Glutamatergic neuron (in vitro differentiated cells): ENCODE measurements at places on chromosomes 1 and 21.

GRCh38 chr1:6594977-6595740 lies 7.5 kb downstream of the KLHL21 start:
- H3K36me3 ChIP-seq: no peaks in the 10 kb centered on the region
- no peak for DNase-seq
- no peak overlapping the region for H3K27ac ChIP-seq
- no peak overlapping the region for H3K4me3 ChIP-seq

- H3K27ac ChIP-seq: no peak overlapping the region
- H3K36me3 ChIP-seq: no peaks in the 10 kb centered on the region
- no peak overlapping the region for H3K4me3 ChIP-seq
- H3K4me1 ChIP-seq: peaks cover 11% of the 10 kb centered on the region
These were observed 24.6 kb downstream of the GALNT2 start for GRCh38 chr1:230091473-230092231.

- H3K4me1 ChIP-seq: no peaks in the 10 kb centered on the region
- H3K36me3 ChIP-seq: no peaks in the 10 kb centered on the region
- no peaks in the 10 kb centered on the region for H3K27me3 ChIP-seq
- no peak overlapping the region for H3K27ac ChIP-seq
These were observed 155.9 kb upstream of the L1TD1 start for GRCh38 chr1:62038594-62039284.

GRCh38 chr1:24321126-24321525 lies 2.0 kb downstream of the GRHL3 start:
- peaks cover 4% of the 10 kb centered on the region for H3K27me3 ChIP-seq
- H3K36me3 ChIP-seq: no peaks in the 10 kb centered on the region
- H3K4me3 ChIP-seq: no peak overlapping the region

- DNase-seq: no peak
- peaks cover 13% of the 10 kb centered on the region for H3K4me1 ChIP-seq
- H3K27me3 ChIP-seq: peaks cover 1% of the 10 kb centered on the region
- peaks cover 6% of the 10 kb centered on the region for H3K36me3 ChIP-seq
These were observed 119.8 kb downstream of the GALNT2 start for GRCh38 chr1:230186874-230187273.

DNA sequence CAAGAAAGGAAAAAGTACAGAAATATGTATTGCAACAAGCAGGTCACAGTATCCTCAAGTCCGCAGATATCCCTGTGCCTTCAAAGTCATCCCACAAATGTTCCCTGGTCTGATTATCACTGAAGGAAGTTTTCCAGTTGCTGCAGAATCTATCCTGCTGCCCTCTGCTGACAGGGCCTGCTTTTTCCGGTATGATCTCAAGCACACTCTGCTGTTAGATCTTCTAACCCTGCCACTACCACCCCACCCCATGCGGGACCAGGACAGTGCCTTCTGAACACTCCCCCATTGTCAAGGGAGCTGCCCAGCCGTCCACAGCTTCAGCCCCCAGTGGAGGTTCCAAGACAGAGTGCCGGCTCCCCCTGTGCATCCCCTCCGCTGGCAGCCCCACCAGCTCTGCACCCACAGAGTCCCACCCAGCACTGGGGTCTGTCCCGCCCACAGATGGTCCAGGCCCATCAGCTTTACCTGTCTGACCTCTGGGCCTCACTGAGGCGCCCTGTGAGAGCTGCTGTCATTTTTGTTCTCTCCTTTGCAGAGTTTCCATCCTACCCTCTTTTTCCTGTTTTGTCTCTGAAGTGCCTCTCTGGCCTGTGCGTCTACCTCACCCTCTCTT lies 27.9 kb downstream of the FAM163A start:
- H3K4me3 ChIP-seq: no peak overlapping the region
- no peak for DNase-seq
- peaks cover 14% of the 10 kb centered on the region for H3K4me1 ChIP-seq
- peaks cover 7% of the 10 kb centered on the region for H3K27me3 ChIP-seq
- H3K36me3 ChIP-seq: peaks cover 5% of the 10 kb centered on the region

- no peaks in the 10 kb centered on the region for H3K27me3 ChIP-seq
- H3K27ac ChIP-seq: no peak overlapping the region
- no peaks in the 10 kb centered on the region for H3K4me1 ChIP-seq
- H3K36me3 ChIP-seq: no peaks in the 10 kb centered on the region
- no peak overlapping the region for H3K4me3 ChIP-seq
These were observed 130.4 kb downstream of the HS2ST1 start for GRCh38 chr1:87044840-87045239.

GRCh38 chr1:228936881-228937280 lies 201.6 kb downstream of the RHOU start:
- H3K27me3 ChIP-seq: peaks cover 2% of the 10 kb centered on the region
- H3K4me3 ChIP-seq: no peak overlapping the region
- no peak overlapping the region for H3K27ac ChIP-seq
- H3K36me3 ChIP-seq: no peaks in the 10 kb centered on the region

GRCh38 chr1:85677656-85678055 lies 30.6 kb downstream of the ZNHIT6 start:
- H3K36me3 ChIP-seq: no peaks in the 10 kb centered on the region
- no peak for DNase-seq
- no peaks in the 10 kb centered on the region for H3K27me3 ChIP-seq
- no peak overlapping the region for H3K27ac ChIP-seq
- no peak overlapping the region for H3K4me3 ChIP-seq
- no peaks in the 10 kb centered on the region for H3K4me1 ChIP-seq

DNA sequence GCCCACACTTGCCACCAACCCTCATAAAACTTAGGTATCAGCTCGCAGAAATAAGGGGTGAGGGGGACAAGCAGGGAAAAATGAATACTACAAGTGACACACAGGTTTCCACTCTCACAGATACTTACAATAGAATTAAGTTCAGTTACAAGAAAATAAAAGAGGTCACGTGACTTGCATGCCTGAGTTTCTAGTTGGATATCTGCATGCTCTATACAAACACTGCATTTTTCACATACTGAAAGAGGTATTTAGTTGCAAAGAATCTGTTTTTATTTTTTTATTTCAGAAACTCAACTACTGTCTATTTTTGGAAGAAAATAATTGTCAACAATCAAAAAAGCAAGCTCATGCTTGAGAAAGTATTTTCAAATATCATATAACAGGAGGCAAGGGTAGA lies 43.5 kb downstream of the DPYD start:
- DNase-seq: no peak
- no peaks in the 10 kb centered on the region for H3K27me3 ChIP-seq
- H3K4me3 ChIP-seq: no peak overlapping the region
- H3K27ac ChIP-seq: no peak overlapping the region
- H3K4me1 ChIP-seq: no peaks in the 10 kb centered on the region

- DNase-seq: no peak
- no peaks in the 10 kb centered on the region for H3K36me3 ChIP-seq
- H3K27ac ChIP-seq: peak overlapping the region; percentile 65
- peak overlapping the region; percentile 91 for H3K4me3 ChIP-seq
- H3K27me3 ChIP-seq: peaks cover 7% of the 10 kb centered on the region
These were observed 878 bp downstream of the SMG7 start for GRCh38 chr1:183473217-183473536.

DNA sequence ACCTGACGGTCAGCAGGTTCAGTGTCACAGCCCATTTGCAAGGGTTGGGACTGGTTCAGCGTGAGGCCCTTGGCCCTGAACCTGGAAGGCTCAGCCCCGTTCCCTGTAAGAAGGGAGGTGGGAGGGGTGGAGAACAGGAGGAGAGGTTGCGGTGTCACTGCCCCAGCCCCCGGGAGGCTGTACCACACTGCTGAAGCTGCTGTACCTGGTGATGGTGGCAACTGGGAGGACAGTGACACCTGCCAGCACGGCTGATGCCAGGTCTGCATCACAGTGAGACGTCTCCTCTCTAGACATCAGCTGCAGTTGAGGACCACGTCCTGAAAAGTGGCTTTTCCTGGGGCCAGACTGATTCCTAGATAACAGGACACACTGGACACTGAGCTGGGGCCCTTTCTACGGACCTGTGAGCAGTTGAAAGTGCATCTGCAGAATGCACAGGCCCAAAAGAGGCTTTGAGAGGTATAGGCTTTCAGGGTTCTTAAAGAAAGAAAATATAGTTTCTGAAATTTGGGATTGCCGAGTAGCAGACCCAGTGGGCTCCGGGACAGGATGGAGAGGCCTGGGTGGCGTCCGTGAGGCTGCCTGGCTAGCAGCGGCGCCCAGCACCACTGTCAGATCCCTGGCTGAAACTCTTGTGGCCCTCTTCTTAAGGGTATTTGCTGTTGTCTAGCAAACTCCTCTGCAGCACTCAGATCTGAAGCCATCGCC lies 47.7 kb downstream of the COQ8A start:
- peaks cover 8% of the 10 kb centered on the region for H3K36me3 ChIP-seq
- H3K4me3 ChIP-seq: no peak overlapping the region
- peaks cover 9% of the 10 kb centered on the region for H3K27me3 ChIP-seq
- DNase-seq: no peak

DNA sequence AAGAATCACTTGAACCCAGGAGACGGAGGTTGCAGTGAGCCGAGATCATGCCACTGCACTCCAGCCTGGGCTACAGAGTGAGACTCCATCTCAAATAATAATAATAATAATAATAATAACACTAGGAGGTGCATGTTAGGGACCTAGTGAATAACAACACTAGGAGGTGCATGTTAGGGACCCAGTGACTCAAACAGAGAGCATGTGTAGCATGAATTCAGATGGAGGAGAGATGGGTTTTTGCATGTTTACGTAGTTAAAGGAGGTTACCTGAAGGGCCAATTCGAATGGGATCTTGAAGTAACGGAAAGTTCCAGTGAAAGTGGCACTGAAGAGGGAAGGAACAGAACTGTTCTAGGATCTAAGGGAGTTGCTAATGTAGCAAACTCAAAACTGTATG lies 7.1 kb upstream of the KCNK1 start:
- no peaks in the 10 kb centered on the region for H3K27me3 ChIP-seq
- peaks cover 1% of the 10 kb centered on the region for H3K36me3 ChIP-seq
- no peak overlapping the region for H3K27ac ChIP-seq

DNA sequence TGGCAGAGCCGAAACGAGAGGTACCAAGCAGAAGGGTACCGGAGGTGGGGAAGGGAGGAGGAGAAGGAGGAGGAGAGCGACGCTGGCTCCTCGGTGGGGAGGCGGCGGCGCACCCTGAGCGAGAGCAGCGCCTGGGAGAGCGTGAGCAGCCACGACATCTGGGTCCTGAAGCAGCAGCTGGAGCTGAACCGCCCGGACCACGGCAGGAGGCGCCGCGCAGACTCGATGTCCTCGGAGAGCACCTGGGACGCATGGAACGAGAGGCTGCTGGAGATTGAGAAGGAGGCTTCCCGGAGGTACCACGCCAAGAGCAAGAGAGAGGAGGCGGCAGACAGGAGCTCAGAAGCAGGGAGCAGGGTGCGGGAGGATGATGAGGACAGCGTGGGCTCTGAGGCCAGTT lies 32.4 kb downstream of the STYXL2 start:
- DNase-seq: no peak
- no peaks in the 10 kb centered on the region for H3K4me1 ChIP-seq
- H3K27ac ChIP-seq: no peak overlapping the region
- H3K36me3 ChIP-seq: peaks cover 21% of the 10 kb centered on the region
- H3K4me3 ChIP-seq: peak overlapping the region; percentile 12

DNA sequence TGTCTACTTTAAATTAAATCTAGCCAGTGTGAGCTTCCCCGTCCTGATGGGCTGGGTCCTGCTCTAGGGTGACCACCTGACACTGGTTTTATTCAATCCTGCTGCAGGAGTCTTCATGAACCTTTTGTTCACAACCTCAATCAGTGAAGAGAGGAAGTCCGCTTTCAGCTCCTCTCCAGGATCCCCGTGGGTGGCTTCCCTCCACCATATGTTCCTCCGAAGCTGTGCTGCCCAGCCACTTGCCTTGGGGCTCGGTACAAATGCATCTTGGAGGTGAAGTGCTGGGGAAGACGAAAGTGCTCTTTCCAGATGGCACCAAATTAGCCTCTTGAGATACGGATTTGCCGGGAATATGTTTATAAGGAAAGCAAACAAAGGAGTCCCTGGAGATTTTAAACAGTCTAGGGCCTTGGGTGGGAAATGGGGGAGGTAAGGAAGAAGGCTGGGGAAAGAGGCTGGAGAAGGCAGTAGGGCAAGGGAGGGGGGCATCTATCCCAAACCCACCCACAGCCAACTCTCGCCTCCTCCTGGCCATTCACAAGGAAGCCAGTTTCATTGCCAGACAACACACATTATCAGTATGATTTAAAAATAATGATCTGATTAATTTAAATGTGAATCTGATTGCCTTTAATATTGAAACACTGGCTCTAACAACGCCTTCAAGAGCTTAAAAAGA lies 430.8 kb downstream of the DISC1 start:
- H3K27ac ChIP-seq: peak overlapping the region; percentile 88
- DNase-seq: peak; percentile 44
- peaks cover 40% of the 10 kb centered on the region for H3K4me1 ChIP-seq
- H3K4me3 ChIP-seq: peak overlapping the region; percentile 25
- H3K27me3 ChIP-seq: peaks cover 13% of the 10 kb centered on the region
- H3K36me3 ChIP-seq: no peaks in the 10 kb centered on the region

- H3K4me3 ChIP-seq: no peak overlapping the region
- DNase-seq: no peak
- peaks cover 4% of the 10 kb centered on the region for H3K4me1 ChIP-seq
- no peaks in the 10 kb centered on the region for H3K27me3 ChIP-seq
- no peak overlapping the region for H3K27ac ChIP-seq
- H3K36me3 ChIP-seq: no peaks in the 10 kb centered on the region
These were observed 553.9 kb downstream of the DPYD start for GRCh38 chr1:97366984-97367383.

DNA sequence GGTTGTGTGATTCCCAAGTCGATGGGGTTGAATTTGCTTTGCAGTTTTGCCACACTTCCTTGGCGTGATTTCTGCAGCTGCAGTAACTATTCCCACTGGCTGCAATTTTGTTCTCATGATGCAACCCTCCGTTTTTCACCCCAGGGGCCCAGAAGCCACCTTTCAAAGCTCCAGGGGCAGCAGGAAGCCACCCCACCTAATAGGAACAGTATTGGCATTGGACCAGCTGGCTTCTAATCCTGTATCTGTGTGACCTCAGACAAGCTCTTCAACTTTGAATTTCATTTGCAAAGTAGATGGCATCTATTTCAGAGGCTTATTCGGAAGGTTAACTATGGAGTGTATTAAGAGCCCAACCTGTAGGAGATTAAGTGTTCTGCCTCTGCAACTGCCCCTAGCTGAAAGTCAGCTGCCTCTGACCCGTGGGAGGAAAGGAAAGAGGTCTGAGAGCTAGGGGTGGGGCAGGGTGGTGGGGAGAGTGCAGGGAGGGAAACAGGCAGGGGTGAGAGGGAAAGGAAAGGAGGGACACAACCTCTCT lies 12.6 kb downstream of the C1orf115 start:
- no peak for DNase-seq
- H3K27ac ChIP-seq: no peak overlapping the region
- peaks cover 9% of the 10 kb centered on the region for H3K36me3 ChIP-seq
- H3K4me3 ChIP-seq: no peak overlapping the region
- no peaks in the 10 kb centered on the region for H3K27me3 ChIP-seq
